ENCODE measurements at places on chromosomes 4 and X.
A peak's percentile ranks its signal among the peaks of the same experiment; 100 is the strongest.

- no peak for DNase-seq
Measured at GRCh38 chrX:119223783-119224182, 12.3 kb upstream of the PGRMC1 start.

GRCh38 chr4:31391976-31392375 is 671.8 kb downstream of the PCDH7 start:
- DNase-seq = no peak

DNA sequence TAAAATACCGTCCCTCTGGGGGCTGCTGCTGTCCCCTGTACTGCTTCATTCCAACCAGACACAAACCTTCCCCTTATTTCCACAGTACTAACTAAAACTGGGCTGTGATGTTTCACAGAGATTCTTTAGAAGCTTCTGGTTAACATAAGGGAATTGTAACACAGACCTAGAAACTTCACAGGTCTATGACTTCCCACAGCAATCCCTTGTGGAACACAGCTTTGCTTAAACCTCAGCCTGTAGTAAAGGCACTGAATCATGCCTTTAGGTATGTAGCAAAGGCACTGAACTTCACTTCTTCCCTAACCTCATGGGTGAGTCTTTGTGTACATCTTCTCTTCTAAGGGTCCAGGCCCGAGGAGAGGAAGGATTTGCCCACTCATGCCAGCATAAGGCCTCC is 49.4 kb downstream of the SPINK2 start:
- no peak for DNase-seq

GRCh38 chr4:16021804-16022560 is 59.0 kb upstream of the FGFBP2 start:
- DNase-seq = no peak

DNA sequence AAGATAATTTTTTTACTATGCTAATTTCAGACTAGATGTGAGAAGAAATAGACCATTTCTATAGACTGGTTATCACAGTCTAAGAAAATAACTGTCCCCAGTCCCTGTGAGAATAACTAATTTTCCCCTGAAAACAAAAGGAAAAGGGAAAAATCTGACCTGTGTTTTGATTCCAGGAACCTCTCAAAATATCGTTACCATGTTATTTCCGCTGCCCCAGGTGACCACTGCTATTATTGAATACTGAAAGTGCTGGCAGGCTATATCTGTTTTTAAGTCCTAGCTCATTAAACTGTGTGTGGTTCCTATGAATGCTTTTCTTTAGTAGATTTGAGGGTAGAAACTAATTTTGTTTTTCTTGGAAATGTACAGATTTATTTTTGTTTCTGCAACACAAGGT is 83.6 kb downstream of the GAB1 start:
- DNase-seq = no peak

GRCh38 chr4:8278009-8278395 is 8.4 kb downstream of the HTRA3 start:
- no peak for DNase-seq

GRCh38 chrX:77704881-77705280 is 81.1 kb downstream of the ATRX start:
- no peak for DNase-seq

DNA sequence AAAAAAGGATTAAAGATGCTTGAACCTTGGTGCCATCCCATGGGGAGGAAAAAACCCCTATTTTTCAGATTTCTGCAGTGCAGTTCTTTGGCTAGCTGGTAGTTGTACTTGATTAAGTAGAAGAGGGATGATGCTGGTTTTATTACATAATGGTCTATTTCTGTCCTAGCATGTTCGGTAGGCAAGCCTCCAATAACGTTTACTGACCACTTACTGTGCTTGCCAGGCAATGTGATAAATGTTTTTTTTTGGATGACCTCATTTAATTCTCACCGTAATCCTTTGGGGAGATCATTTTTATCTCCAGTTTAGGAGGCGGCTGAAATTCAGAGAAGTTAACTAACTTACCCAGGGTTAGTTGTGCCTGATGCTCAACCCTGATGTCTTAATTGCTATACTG is 92.1 kb upstream of the RPA4 start:
- no peak for DNase-seq

DNA sequence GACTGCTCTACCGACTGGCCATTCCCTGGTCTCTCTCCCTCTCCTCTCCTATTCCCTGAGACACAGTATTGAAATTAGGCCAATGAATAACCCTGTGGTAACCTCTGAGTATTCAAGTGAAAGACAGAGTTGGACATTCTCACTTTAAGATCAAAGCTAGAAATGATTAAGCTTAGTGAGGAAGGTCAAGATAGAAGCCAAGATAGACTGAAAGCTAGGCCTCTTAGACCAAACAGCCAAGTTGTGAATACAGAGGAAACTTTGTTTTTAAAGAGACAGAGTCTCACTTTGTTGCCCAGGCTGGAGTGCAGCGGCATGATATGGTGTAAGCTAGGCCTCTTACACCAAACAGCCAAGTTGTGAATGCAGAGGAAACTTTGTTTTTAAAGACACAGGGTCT is 64.6 kb downstream of the KDM6A start:
- DNase-seq = no peak

DNA sequence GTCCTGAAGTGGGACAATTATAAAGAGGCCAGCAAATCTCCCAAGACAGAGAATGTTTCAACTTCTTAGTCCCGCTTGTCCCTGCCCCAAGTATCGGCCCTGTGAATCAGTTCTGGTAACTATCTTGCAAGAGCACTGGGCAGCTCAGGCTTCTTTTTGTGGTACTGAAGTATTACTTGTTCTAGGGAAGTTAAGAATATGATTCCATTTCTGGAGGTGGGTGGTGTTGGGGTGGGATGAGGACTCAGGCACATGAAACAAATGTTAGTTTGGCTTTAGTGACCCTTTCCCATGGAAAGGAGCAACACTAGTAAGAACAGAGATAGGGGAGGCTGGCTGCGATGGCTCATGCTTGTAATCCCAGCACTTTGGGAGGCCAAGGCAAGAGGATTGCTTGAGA is 28.9 kb downstream of the HOPX start:
- no peak for DNase-seq

GRCh38 chr4:47499700-47500099 is 14.6 kb downstream of the ATP10D start:
- peak; percentile 13 for DNase-seq

Measured in AML-193 (cell line).